ENCODE measurements at places on chromosomes 6 and 20.

DNA sequence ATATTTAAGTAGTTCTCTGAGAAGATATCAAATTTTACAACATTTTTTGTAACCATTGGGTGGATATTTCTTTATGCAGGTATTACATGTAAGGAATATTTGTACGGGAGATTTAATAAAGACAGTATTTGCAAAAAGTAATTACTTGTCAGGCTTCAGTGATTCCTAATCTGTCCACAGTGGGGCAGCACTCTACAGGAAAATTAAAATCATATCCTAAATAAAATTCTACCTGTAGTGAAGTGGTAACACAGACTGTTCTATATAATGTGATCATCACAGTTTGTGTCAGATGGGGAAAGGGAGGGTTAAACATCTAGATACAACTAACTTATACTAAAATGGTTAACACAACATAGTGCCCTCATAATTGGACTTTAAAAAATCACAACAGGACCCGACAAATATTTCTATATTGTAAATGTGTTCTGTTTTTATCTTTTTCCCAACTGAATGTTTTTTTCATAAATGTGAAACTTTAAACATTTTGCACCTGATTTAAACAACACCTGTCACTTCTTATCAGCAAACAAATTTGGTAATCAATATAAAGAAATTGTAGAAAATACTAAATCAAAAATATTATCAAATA is 145.6 kb upstream of the MANEA start:
- DNase-seq, result no peak

- no peak for DNase-seq
Measured at GRCh38 chr6:147675281-147675680, 166.8 kb downstream of the SAMD5 start.

DNA sequence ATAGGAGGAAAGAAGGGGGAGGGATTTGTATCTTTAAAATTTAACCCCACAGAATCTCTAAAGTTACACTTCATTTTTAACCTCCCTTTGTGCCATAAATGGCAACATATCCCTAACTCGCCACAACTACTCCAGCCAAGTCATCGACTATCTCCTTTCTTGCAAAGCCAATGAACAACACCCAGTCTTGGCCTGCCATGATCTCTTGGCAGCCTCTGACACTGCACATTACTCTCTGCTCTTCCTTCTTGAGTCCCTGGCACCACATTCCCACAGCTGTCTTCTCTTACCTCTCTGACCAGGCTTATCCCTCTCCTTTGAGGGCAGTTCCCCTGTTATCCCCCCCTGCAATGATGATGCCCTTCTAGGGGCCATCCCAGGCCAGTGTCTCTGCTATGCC is 42.5 kb downstream of the MBOAT1 start:
- DNase-seq, result no peak

GRCh38 chr6:152458648-152459644 is 178.2 kb downstream of the SYNE1 start:
- DNase-seq, result no peak

GRCh38 chr6:91816335-91816734 is 1229.5 kb upstream of the MAP3K7 start:
- DNase-seq, result no peak

- DNase-seq, result no peak
Measured at GRCh38 chr20:5848711-5849505, 98.7 kb downstream of the SHLD1 start.

DNA sequence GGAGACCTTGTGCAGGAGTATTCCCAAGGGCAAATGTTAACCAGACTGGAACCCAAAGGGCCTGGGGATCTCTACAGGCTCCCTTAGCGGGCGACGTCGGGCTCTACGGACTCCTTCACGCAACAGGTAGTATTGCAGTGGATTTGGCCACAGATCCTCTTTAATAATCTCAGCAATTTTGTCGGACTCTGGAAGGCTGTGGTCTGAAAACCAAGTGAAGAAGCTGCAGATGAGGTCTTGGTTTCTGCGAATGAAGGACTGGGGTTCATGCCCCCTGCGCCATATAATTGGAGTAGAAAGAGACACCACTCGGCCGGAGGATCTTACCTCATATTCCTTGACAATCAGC is 1.3 kb downstream of the TSPYL1 start:
- DNase-seq, result no peak

DNA sequence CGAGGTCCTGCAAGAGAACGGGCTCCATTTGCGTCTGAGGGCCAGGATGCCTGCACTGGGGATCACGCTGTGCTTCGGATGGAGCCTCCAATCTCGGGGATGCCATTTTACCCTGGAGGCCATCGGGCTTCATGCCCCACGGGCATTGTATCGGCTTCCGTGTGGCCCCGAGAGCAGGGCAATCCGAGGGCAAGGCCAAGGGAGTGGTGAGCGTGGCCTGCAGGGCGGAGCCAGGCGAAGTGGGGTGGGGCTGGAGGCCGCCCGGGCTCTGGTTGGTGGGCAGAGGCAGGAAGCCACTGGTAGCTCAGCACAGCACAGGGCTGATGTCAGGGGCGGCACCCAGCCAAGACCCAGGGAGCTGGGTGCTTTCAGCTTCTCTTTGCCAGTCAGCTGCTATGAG is 57.5 kb upstream of the BHLHE23 start:
- no peak for DNase-seq

- DNase-seq, result no peak
Measured at GRCh38 chr20:47688385-47689381, 96.6 kb downstream of the SULF2 start.

- no peak for DNase-seq
Measured at GRCh38 chr6:25959890-25960536, 2.6 kb upstream of the TRIM38 start.

- DNase-seq, result no peak
Measured at GRCh38 chr6:88586371-88587149, 376.9 kb downstream of the RNGTT start.

GRCh38 chr20:50557549-50558134 is 47.5 kb downstream of the PTPN1 start:
- no peak for DNase-seq

GRCh38 chr20:57451431-57451794 is 60.2 kb downstream of the RBM38 start:
- DNase-seq, result no peak

- no peak for DNase-seq
Measured at GRCh38 chr6:148831064-148831463, 84.2 kb downstream of the UST start.

DNA sequence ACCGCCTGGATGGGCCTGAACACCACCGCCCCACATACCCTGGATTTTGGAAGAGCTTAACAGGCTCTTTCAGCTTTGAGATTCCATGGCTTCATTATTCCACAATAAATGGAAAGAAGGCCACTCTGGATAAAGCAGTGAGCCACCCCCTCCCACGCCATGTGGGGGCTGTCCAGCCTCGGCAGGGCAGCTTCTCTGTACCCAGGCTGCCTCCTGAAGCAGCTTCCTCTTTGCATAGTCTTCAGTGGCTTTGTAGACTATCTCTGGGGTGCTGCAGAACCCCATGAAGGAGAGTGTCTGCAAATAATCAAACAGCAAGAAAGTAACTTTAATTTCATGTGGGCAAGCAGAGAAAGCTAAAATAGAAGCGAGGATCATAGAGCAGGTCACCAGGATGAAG is 96.6 kb upstream of the NXT1 start:
- DNase-seq, result no peak

- DNase-seq, result no peak
Measured at GRCh38 chr6:15244620-15245360, 1.1 kb upstream of the JARID2 start.

GRCh38 chr6:74115674-74116073 is 419.7 kb downstream of the CD109 start:
- DNase-seq, result no peak

DNA sequence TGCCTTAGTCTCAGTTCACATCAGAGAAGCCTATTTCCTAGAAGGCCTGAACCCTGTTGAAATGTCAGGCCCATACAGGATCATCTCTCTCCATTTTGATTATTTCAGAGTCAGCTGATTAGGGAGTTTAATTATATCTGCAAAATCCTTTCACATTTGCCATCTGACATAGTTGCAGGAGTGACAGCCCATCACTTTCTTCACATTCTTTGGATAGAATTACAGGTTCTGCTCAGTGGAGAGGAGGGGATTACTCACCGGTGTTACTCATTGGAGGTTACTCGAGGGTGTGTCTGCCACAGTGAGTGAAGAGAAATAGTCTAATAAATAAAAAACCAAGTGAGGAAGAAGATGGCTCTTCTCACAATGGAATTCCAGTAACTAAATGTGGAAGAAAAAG is 216.8 kb downstream of the TMEM242 start:
- no peak for DNase-seq

DNA sequence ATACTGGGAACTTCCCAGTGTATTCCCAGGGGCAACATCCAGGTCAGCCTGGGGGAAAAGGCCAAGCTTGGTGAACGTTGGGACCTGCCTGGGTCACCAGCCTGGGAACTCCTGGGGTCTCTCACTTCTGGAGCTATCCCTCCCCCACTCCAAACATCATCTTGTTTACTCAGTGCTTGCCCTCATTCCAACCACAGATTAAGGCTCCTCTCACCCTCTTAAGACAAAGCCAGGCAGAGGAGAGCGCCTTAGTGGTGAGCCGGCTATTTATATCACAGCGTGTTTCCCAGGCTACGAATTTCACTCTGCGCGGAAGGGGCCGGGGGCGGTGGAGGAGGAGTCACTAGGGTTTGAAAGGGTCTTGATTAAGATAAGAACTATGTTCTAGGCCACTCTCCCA is 12.1 kb downstream of the PRPH2 start:
- no peak for DNase-seq

DNA sequence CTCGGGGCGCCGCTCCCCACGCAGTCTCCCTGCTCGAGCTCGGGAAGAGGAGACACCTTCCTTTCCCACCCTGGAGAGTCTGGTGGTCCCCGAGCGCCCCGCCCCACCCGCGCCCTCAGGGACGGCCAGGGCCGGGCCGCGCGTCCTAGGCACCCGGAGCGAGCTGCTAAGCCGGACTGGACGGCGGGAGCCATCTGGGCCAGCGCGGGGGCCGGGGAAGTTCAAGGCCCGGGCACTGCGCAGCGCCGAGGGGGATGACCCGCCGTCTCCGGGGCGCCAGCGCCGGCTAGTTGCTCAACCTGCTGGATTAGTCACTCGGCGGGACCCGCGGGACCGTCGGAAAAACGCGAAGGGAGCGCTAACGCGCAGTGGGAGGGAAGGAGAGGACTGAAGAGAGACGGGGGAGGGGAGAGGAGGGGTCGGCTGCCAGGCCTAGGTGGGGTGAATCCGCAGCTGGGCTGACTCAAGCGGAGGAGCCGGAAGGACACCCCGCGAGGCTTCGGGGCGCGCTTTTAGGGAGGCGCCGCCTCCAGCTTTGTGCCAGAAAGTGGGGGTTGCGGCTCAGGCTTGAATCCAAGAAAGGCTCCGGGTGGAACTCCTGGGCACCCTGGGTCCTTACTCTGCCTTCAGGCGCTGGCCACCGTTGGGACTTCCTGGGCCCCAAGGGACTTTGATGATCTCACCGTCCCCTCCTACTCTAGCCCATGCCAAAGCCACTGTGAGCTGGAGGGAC is 75.7 kb upstream of the FOXP4 start:
- no peak for DNase-seq

GRCh38 chr20:16583474-16583873 is 10.2 kb upstream of the KIF16B start:
- DNase-seq, result no peak

- no peak for DNase-seq
Measured at GRCh38 chr6:118283766-118284165, 264.3 kb upstream of the PLN start.

- DNase-seq, result peak; percentile 68
Measured at GRCh38 chr20:19706463-19706862, 51.6 kb upstream of the RIN2 start.

DNA sequence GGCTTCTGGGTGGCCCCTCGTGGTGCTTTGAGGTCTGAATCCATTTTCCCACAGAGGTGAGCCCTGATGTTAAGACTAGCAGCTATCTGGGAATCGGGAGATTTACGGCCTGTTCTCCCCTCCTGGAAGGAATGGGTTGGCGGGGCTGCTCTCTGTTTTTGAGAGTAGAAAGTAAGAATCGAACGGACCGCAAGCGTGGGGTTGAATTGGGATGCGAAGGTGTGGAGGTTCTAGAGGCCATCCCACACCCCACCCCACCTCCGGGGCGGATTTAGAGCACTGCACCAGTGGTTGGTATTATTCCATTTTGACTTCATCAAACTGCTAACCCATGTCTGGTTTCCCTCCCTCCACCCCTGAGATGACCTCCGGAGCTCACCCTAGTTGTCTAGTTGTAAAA is 11.5 kb downstream of the PYGB start:
- no peak for DNase-seq

GRCh38 chr20:38283236-38283635 is 20.7 kb upstream of the BPI start:
- no peak for DNase-seq

DNA sequence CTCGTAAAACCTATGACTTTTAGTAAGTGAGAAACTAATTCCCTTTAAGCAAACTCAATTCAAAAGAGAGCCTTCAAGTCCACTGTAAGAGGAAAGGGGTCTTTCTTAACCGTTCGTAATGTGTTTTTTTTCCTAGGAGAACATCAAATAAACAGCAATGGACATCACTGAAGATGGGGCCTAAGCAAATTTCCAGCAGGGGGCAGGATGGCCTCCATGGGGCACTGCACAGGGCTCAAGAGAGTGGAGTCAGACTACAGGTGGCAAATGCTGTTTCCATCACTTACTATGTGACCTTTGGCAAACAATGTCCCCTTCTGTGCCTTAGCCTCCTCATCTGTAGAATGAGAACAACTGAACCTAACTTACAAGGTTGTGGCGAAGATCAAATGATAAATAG is 88.7 kb downstream of the ARHGAP18 start:
- no peak for DNase-seq

GRCh38 chr6:103277936-103278335 is 1581.8 kb downstream of the HACE1 start:
- no peak for DNase-seq

DNA sequence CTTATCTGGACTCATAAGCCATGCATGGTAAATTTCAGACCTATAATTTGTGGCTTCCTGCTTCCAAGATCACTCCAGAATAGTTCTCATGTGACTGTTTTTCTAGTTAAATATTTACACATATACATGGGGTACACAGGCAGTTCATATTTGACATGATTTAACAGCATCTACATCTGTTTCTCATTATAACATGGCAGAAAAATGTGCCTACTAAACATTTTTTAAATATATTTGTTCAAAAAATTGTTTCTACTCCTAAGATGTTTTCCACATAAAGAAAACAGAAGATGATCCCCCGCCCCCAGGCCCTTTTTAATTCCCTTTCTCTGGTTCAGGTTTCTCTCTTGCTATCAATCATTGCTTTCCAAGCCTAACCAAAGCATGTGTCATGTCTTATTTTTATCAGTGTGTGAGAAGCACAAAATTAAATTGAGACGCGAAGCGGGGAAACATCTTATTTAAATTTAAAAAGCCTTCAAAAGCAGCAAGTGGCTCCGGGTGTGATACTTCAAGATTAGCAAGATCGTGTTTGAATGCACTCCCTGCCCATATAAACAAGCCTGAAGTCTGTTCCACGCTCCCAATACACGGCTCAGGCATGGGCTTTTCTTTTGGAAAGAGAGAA is 37.3 kb downstream of the IPCEF1 start:
- no peak for DNase-seq

DNA sequence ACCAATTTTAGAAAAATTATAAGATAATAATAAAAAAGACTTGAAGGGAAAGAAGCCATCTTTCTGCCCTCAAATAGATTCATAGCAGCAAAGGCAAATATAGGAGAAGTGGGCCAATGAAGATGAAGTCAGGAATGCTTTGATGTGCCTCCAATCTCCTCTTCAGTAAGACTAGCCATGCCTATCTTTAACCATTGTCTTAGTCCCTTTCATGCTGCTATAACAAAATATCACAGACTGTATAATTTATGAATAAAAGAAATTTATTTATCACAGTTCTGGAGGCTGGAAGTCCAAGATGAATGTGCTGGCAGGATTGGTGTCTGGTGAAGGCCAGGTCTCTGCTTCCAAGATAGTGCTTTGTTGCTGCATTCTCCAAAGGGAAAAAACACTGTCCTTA is 18.8 kb upstream of the SLC17A3 start:
- DNase-seq, result no peak

All from SIG-M5 (cell line).